A549 treated with dexamethasone at 1 μM for 4 hours (cell line): ENCODE measurements at places on chromosomes 2 and 18. TPM values are rescaled to one million over a fixed set of nuclear protein-coding genes. Genes with fewer than 3 reads are reported as not detected.

Gene LTBP1
- 24.5 to 40.3 TPM (median 34.8 TPM) in 5 replicates for total RNA-seq

Gene CIB4
- 0.20 to 0.42 TPM in 2 of 5 replicates, not detected in the others for total RNA-seq

Gene LCT
- total RNA-seq: 0.01 to 0.04 TPM (median 0.02 TPM) in 4 of 5 replicates, not detected in the other

Gene ERBB4
- not detected in 5 replicates for total RNA-seq

Gene TDRD15
- total RNA-seq: not detected in 5 replicates

Gene LOXL3
- 0.22 to 0.58 TPM (median 0.35 TPM) in 5 replicates for total RNA-seq

Gene SUPT7L
- 26.6 to 33.0 TPM (median 32.4 TPM) in 5 replicates for total RNA-seq

Gene GRB14
- total RNA-seq: 4.8 to 6.5 TPM (median 5.1 TPM) in 5 replicates

Gene SLC30A3
- total RNA-seq: 1.8 to 3.4 TPM (median 3.3 TPM) in 5 replicates

Gene INHA
- 0.35 to 0.47 TPM (median 0.38 TPM) in 5 replicates for total RNA-seq

Gene ARMC9
- total RNA-seq: 13.2 to 15.7 TPM (median 14.6 TPM) in 5 replicates
